ENCODE measurements at places on chromosomes 16 and 17.

GRCh38 chr16:27344721-27345120 lies 30.9 kb downstream of the IL4R start:
- no peak for DNase-seq

GRCh38 chr16:2480948-2481347 lies 6.0 kb downstream of the TBC1D24 start:
- DNase-seq: no peak

DNA sequence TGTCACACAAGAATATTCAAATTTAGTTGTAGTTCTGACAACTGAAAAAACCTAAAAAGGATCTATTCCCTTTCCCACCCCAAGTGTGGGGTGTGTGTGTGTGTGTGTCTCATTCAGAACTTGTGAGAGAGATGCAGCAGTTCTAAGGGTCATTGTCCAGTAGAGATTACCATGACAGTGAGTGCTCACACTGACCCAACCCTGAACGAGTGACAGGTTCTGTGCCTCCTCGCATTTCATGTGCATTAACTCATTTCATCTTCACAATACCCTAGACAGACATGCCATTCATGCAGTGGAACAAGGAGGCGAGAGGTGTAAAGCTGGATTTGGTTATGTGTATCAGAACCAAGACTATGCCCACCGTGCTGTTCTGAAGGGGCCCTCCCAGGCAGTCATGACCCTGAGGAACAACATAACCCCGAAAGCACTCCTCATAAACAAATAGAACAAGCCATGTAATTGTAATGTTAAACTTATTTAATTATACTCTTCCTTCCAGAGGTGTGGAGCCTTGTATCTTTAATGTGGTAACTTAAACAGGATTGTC lies 102.1 kb downstream of the CLEC16A start:
- no peak for DNase-seq

DNA sequence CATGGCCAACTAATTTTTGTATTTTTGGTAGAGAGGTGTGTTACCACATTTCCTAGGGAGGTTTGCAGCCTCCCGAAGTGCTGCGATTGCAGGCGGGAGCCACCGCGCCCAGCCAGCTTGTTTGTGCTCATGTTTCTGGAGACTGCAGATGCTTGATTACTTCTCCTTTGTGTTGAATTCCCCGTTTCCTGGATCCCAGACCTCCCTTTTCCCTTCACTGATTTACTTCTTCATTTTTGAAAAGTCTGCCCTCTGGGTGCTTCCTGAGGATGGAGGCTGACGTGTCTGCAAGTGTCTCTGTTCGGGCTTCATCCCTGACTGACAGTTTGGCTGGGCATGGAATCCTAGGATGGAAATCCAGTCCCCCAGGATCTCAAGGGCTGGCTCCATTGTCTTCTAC lies 7.0 kb upstream of the TRIM47 start:
- DNase-seq: no peak

- no peak for DNase-seq
Measured at GRCh38 chr16:64933885-64934284, 188.0 kb downstream of the CDH11 start.

GRCh38 chr17:81556175-81556691 lies 4.1 kb upstream of the FAAP100 start:
- DNase-seq: peak; percentile 71

- DNase-seq: peak; percentile 51
Measured at GRCh38 chr17:76641501-76641900, 2.1 kb downstream of the ST6GALNAC1 start.

GRCh38 chr17:82927661-82928601 lies 88.1 kb upstream of the ZNF750 start:
- DNase-seq: no peak

DNA sequence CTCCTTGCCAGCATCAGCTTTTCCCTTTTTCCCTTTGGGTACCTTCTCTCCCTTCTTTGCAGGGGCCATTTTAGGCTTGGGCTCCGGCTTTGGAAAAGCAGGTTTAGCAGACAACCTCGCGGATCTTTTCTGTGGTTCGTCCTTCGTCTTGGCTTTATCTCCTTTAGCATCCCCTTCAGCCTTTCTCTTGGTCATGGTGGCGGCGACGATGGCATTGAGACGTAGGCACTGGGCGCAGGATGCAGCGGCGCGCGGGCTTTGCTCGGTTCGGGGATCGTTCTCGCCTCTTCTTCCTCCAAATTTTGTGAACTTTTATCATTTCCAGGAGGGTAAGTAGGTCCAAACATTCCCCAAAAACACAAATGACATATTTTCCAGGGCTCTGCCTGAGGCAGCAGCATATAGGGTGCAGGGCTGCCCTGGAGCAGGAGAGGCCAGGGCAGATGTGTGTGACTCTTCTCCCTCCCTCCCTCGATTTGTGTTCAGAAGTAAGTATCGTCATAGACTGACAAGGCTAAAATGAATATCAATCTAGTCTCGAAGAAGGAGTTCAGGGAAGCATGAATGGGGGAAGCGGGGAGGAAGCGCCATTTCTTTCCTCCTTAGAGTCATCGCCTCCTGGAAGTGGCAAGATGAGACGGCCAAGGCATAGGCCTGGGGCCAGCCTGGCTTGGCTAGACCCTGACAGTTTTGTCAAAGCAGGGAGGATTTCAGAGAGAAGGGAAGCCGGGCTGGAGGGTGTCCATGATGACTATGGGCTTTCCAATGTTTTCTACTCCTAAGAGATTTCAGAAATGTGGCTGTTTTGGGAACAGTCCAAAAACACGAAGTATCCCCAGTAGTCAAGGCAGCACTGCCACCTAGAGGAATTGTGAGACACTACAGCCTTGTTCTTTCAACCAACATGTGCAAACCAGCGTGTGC lies 13.2 kb downstream of the CHCT1 start:
- DNase-seq: peak; percentile 88

- DNase-seq: peak; percentile 79
Measured at GRCh38 chr17:45584092-45585036, 93.8 kb upstream of the PLEKHM1 start.

DNA sequence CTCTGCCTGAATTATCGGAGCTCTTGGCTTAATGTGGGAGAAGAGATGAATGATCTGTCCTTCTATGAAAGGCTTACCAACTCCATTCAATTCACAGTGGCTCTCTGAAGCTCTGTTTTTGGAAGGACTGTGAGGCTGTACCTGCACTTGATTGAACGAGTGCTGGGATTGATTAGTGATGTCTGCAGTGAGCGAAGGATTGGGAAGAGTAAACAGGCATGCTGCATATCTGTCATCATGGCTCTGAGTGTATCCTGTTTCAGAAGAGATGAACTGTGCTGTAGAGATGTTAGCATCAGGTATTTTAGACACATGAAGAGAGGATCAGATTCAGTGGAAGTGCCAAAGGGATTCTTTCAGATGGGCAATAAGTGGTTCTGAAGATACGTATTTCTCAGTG lies 564.0 kb downstream of the MAF start:
- DNase-seq: no peak

- peak; percentile 58 for DNase-seq
Measured at GRCh38 chr17:82592289-82592766, 55.9 kb downstream of the WDR45B start.

DNA sequence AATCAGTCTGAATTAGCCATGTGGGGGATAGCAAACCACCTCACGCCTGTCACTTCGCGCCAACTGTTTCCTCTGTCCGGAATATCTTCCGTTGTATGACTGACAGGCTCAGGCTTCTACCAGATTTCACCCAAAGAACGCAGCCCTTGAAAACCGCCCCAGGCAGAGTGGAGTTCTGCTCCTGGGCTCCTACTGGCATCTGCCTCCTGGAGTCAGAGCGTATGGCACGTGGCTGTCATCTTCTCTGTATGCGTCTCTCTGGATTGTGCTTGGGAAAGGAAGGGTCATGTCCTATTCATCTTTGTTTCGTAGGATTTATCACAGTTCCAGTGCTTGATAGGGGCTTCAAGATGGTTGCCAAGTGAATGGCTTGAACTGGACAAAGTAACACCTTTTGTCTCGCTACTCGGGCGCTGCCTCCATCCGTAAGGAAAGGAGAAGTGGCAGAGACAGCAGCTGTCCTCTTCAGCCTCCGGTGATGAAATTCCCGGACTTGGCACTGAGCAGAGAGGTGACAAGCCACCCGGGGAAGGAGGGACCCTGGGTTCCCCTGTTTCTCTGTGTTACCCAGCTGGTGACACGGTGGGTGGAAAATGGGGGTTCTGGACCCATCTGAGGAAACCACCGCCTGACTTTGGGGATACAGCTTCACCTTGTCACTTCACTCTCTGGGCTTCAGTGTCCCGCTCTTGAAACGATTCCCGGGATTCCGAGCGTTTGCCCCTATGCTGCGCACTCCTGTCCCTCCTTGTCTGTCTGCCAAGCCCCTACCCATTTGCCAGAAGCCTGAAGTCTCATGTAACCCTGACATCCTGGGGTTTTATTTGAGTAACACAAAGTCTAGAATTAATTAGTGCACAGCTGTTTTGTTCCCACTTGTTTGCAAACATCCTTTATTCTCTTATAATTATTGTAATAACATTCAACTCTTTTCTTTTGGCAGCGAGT lies 13.9 kb downstream of the KIAA0513 start:
- DNase-seq: no peak

- no peak for DNase-seq
Measured at GRCh38 chr17:30570596-30571265, 93.5 kb downstream of the GOSR1 start.

DNA sequence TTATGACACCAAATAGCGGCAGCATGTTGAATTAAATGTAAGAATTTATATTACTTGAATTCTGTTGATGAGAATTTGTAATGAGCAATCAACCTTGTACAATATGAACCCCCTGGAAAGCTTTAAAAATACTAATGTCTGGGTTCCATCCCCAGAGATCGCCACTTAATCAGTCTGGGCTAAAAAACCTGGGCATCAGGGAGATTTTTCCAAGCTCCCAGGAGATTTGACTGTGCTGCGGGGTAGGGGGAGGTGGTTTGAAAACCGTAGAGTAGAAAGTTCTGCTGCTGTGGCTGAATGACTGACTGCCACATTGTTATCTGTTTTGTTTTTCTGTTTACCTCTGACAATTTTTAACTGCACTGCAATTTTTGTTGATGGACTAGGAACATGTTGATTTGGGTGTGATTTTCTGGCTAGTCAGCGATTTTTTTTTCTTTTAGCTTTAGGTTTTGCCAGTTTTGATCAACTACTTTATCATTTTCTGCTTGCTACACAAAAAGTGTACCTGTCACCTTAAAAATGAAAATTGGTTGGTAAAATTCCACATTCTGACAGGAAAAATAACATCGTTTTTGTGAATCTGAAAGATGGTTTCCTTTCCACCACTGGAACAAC lies 79.3 kb downstream of the PCTP start:
- no peak for DNase-seq

DNA sequence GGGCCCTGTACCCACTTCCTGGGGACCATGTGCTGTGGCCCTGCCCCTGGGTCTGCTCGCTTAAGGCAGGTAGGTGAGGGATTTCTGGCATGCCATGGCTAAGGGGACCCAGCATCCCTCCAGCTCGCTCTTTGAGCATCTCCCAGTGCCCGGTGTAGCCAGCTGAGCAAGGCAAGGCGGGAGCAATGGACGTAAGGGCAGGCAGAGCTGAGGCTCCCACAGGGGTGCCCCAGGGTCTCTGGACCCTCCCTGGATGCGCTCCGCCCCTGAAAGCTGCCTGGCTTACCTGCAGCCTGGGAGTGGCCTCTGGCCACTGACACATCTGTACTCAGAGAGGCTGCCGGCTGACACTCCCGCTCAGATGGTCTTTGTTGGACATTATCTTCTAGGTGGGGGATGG lies 189.9 kb downstream of the IRF8 start:
- DNase-seq: no peak

- DNase-seq: no peak
Measured at GRCh38 chr17:69723741-69724140, 309.2 kb downstream of the MAP2K6 start.

DNA sequence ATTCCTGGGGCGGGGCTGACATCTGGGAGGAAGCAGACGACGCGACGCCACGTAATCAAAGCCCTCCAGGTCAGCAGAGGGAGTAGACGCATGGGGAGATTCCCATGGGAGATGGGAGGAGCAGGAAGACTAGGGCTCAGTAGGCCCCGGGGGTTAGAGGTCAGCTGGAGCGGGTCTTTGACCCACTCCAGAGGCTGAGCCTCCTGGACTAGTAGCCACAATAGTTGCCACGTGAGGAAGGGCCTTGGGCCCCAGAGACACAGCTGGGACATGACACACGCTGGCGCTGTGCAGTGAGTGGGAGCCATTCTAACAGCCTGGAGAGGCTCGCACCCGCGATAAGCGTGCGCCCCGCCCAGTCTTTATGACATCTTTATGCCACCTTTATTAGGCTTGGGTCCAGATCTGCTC lies 95.7 kb upstream of the AMZ2 start:
- no peak for DNase-seq

DNA sequence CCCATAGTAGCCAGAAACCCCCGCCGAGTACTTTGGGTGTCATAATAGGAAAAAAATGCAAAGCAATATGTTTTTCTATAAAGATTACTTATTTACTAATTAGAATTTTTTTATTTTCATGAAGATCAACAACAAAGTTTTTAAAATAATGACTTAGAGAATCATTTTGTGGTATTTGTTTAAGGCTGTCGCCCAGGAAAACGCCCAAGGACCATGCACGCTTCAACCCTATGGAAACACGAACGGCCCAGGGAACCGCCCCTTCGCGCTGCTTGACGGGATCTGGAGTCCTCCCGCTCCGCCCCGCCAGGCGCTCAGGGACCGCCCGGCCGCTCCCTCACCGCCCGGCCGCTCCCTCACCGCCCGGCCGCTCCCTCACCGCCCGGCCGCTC lies 408 bp upstream of the KPNA2 start:
- peak; percentile 97 for DNase-seq

DNA sequence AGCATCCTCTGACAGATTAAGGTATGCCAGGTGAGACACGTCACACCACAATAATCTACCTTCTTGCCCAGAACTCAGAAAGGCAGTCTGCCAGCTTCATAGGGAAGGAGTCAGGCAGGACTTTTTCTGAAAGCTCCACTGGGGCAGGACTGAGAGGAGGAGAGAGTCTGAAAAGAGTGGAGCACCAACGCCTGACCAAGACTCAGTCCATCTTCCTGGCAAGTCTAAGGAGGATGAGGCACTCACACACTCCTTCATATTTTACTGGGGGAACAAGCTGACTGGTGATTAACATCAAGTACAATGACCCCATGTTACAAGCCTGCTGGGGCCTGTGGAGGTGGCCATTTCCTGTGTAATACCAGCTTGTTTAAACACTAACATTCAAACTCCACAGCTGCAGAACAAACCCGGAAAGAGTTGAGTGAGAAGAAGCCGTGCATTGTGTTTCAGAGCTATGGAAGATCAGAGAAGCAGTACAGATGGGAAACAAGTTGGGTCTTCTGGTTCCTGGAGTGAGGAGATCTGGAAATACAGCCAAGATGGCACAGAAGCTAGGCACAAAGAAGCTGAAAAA lies 122.4 kb downstream of the HIC1 start:
- no peak for DNase-seq

DNA sequence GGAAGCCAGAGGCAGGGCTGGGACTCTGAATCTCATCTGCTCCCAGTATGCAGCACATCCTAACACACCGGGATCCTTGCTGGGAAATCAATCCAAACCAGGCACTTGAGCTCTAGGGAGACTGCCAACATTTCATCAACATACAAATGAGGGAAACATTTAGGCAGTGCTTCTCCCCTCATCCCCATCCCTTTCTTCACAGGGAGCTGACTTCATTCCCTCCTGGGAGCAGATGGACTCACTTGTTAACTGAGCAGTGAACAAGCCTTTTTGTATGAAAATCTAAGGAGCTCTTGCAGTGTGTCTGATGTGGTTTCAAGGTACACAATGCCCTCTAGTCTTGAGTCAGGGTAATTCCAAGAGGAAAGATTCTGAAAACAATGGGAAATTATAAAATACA lies 96.3 kb downstream of the TMEM114 start:
- DNase-seq: no peak

- peak; percentile 70 for DNase-seq
Measured at GRCh38 chr17:17837380-17837821, 615 bp upstream of the SREBF1 start.

Data from hepatocyte (in vitro differentiated cells).